Right atrium auricular region (tissue), 2 donors: ENCODE measurements at places on chromosomes 5 and 9. TPM values are rescaled to one million over a fixed set of nuclear protein-coding genes. Genes with fewer than 3 reads are reported as not detected.

DNA sequence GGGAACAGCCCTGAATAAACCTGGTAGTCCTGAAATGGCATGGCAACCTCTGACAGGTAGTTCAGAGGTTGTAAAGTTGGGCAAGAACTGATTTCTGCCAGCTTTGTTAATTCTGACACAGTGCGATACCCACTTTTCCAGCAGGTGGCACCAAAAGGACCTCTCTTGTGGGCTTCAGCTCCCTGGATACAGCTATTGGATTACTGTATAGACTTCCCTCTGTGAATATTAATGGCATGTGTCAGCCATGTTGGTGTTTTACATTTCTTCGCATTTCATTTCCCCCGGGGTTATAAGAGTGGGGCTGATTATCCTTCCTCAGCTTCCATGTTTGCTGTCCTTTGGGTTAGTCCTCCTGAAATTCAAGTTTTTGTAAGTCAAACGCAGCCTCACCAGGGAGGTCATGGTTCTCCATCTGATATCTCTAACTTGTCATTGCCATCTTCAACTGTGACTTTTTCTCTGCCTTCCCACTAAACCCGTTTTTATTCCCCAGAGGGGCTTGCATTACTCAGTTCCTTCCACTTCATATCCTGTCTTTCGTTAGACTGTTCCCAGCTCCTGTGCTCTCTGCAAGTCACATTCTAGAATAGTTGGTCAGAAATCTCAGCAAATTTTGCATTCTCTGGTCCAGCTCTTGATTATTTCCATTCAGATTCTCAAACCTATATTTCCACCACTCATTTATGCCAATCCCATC lies 135.6 kb downstream of the LIFR start:
- no peak overlapping the region for H3K27ac ChIP-seq
- H3K27me3 ChIP-seq = no peaks in the 10 kb centered on the region
- DNase-seq = no peak
- no peak overlapping the region for H3K4me3 ChIP-seq

DNA sequence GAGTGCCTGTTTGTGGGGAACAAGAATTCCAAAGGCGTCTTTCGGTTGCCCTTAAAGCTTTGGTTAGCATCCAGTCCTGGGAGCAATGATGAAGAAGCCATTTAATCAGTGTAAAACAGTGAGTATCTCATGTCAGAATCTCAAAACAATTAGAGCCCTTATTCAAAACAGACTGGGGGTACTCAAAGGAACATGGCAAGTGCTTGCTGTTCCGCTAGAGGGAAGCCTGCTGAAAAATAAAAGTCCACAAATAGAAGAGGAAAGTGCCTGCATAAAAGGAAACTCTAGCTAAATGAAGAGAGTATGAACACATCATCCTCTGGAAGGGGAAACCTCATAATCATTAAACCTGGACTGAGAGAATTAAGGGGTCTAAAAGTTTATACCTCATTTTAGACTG lies 26.4 kb downstream of the FBXL7 start:
- H3K4me3 ChIP-seq = no peak overlapping the region
- H3K4me1 ChIP-seq = peaks cover 33% of the 10 kb centered on the region
- no peaks in the 10 kb centered on the region for H3K27me3 ChIP-seq
- DNase-seq = no peak

GRCh38 chr5:136018814-136019783 lies 9.7 kb upstream of the TGFBI start:
- H3K4me1 ChIP-seq = no peaks in the 10 kb centered on the region
- DNase-seq = no peak
- no peaks in the 10 kb centered on the region for H3K36me3 ChIP-seq
- H3K27me3 ChIP-seq = no peaks in the 10 kb centered on the region
- no peak overlapping the region for H3K4me3 ChIP-seq
- peak overlapping the region; percentile 24 for H3K27ac ChIP-seq

DNA sequence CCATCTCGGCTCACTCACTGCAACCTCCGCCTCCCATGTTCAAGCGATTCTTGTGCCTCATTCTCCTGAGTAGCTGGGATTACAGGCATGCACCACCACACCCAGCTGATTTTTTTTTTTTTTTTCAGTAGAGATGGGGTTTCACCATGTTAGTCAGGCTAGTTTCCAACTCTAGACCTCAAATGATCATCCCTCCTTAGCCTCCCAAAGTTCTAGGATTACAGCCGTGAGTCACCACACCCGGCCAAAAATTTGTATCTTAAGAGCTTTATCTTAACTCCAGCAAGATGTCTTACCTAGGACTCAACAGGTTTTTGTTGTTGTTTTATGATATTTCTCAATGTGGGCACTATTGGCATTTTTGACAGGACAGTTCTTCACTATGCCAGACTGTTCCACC lies 27.9 kb downstream of the LYRM7 start:
- H3K27ac ChIP-seq = no peak overlapping the region
- H3K4me1 ChIP-seq = no peaks in the 10 kb centered on the region
- no peaks in the 10 kb centered on the region for H3K27me3 ChIP-seq

GRCh38 chr9:37921546-37922300 lies 17.8 kb upstream of the SLC25A51 start:
- no peak overlapping the region for H3K4me3 ChIP-seq
- H3K27ac ChIP-seq = peak overlapping the region; percentile 72
- no peak for DNase-seq

DNA sequence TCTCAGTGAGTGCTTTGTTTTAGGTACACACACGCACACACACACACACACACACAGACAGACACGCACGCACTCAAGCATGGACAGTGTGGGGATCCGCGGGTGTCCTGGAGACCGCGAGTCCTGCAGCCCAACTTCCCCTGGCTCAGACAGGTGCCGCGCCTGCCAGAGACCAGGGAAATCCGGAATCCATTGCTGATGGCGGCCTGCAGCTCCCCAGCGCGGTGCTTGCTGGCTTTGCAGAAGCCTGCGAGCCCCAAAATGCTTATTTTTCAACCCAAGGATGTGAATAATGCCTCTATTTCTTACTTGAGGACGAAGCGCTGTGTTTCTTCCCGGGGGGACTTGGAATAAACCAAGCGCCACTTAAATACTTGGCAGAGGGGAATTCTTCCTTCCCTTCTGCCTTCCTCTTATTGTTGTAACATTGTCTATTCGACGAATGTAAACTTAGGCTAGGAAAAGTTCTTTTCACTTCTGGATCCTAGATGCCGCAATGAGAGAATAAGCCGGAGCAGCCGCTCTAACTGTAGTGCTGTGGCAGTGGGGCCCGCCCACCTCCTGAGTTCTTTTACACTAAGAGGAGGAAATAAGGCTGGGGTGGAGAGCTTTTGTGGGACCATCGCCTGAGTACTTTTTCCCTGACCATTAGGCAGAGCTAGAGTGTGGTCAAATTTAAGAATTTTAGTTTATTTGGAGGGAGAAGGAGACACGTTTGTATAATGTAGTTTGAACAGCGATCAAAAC lies 802 bp downstream of the ITGA2 start:
- H3K4me3 ChIP-seq = peak overlapping the region; percentile 54
- H3K27me3 ChIP-seq = no peaks in the 10 kb centered on the region
- H3K4me1 ChIP-seq = peaks cover 10% of the 10 kb centered on the region
- peak overlapping the region; percentile 3 for H3K27ac ChIP-seq

DNA sequence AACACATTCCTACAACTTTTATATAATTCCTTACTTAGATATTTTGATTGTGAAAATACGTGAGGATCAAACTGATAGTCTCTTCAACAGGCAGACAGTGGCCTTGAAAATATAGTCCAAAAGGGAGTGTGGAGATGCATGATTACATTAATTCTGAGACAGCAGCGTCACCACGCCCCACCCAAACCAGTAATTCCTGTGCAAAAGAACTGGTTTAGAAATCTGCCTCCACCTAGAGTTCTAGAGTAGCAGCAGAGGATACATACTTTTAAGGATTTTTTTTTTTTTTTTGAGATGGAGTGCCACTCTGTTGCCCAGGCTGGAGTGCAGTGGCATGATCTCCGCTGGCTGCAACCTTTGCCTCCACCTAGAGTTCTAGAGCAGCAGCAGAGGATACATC lies 1.6 kb upstream of the TUT7 start:
- H3K27me3 ChIP-seq = no peaks in the 10 kb centered on the region
- H3K27ac ChIP-seq = no peak overlapping the region
- DNase-seq = no peak
- H3K4me3 ChIP-seq = no peak overlapping the region

DNA sequence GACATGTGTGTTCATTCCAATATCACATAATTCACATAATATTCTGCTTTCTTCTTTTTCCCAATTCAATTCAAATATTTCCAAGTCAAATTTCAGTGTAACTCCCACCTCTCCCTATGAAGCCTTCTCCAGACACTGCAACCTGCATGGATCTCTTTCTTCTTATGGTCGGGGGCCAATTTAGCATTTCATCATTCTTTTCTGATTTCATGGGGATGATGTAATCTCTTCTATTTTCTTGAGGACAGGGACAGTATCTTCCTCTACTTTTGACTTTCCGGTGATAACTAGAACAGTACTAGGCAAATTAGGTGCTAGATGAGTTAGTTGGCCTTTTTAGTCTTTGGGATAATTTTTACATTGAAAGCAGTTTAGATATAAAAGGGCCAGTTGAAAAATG lies 92.7 kb downstream of the CARTPT start:
- H3K4me1 ChIP-seq = no peaks in the 10 kb centered on the region
- H3K27me3 ChIP-seq = no peaks in the 10 kb centered on the region
- no peaks in the 10 kb centered on the region for H3K36me3 ChIP-seq
- no peak overlapping the region for H3K27ac ChIP-seq

Gene AFAP1L1
- 45.6 TPM for total RNA-seq
